ENCODE measurements at places on chromosomes 7 and 10. TPM values are rescaled to one million over a fixed set of nuclear protein-coding genes. Genes with fewer than 3 reads are reported as not detected.

GRCh38 chr7:91614431-91614830 lies 266.1 kb downstream of the MTERF1 start:
- H3K4me3 ChIP-seq, result no peak overlapping the region
- H3K27ac ChIP-seq, result no peak overlapping the region
- no peaks in the 10 kb centered on the region for H3K36me3 ChIP-seq
- no peaks in the 10 kb centered on the region for H3K27me3 ChIP-seq

GRCh38 chr10:119316729-119317097 lies 109.3 kb downstream of the GRK5 start:
- peaks cover 7% of the 10 kb centered on the region for H3K36me3 ChIP-seq
- no peaks in the 10 kb centered on the region for H3K27me3 ChIP-seq
- peaks cover 56% of the 10 kb centered on the region for H3K4me1 ChIP-seq
- H3K4me3 ChIP-seq, result no peak overlapping the region
- no peak overlapping the region for H3K27ac ChIP-seq
- DNase-seq, result no peak

DNA sequence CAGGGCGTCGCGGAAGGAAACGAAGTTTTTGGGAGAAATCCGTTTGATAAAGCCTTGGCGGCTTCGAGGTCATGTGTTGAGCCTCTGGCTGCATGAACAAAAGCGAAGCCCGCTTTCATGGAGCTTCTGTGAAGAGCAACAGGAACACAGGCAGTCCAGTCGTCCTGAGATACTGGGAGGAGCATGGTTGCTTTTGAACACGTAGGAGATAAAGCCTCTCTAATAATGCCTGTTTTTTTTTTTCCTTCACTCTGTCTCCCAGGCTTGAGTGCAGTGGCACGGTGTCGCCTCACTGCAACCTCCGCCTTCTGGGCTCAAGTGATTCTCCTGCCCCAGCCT lies 473 bp upstream of the ZNF32 start:
- H3K4me1 ChIP-seq, result peaks cover 13% of the 10 kb centered on the region
- no peak for DNase-seq

DNA sequence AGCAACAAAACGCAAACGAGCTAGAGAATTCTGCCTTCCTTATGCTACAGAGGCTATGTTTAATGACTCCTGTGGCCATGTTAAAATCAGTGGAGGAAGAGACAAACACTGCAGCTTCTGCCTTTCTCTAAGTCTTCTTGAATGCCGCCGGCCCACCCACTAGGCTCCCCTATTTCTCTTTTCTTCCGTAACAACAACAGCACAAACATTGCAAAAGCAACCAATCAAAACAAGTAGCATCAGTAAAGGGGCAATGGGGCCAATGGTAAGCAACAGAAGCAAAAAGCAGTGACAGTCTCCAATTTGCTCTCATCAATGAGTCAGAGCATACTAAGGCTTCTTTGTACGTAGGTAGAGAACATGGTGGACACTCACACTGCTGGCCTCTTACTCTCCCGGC lies 26.8 kb downstream of the DNAJC1 start:
- no peak for DNase-seq
- no peak overlapping the region for H3K4me3 ChIP-seq
- no peaks in the 10 kb centered on the region for H3K27me3 ChIP-seq
- H3K36me3 ChIP-seq, result peaks cover 2% of the 10 kb centered on the region
- H3K4me1 ChIP-seq, result peaks cover 13% of the 10 kb centered on the region
- H3K27ac ChIP-seq, result no peak overlapping the region

GRCh38 chr7:39392151-39392550 lies 174.1 kb upstream of the YAE1 start:
- H3K27ac ChIP-seq, result no peak overlapping the region
- H3K4me3 ChIP-seq, result no peak overlapping the region
- H3K4me1 ChIP-seq, result no peaks in the 10 kb centered on the region
- no peak for DNase-seq

Gene GPR158
- not detected for total RNA-seq

DNA sequence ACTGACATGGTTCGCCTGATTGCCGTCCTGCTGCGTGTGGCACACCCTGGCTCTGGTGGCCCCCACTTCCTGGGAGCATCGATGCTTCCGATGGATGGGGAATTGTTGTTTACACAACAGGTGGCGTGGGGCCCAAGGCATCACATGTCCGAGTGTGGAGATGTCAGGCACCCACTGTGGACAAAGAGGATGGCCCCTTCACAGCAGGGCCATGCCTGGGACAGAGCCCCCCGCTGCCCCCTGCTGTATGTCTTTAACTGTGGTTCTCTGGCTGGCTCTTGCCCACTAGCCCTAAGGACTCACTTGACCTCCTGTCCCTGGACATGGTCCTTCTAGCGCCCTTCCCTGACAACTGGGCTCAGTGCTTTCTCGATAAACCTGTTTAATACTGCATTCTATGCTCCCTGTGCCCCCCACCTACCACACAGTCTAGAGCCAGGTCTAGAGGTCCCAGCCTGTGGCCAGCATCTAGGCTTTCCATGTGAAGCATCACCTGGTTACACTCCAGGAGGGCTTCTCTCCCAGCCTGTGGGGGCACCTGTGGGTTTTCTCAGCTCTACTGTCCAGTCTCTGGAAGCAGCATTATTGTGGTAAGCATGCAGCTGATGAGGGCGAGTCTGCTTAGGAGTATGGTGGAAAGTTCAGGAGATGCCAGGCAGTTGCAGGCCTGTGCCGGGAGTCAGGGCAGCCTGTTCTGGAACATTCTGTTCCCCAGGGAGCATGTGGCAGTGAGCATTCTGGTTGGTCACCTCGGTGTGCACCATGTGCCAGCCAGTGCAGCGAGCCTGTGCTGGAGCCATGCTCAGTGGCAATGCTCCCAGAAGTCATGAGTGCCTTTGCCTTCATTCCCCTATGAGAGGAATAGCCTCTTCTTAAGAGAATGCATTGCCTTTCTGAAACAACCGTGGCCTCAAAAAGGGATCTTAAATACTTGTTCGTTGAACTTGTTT lies 10.4 kb downstream of the ADCY1 start:
- no peaks in the 10 kb centered on the region for H3K4me1 ChIP-seq
- H3K4me3 ChIP-seq, result no peak overlapping the region
- no peaks in the 10 kb centered on the region for H3K27me3 ChIP-seq
- H3K36me3 ChIP-seq, result no peaks in the 10 kb centered on the region
- H3K27ac ChIP-seq, result no peak overlapping the region
- no peak for DNase-seq

Gene HOXA5
- total RNA-seq, result not detected

Gene AZGP1
- not detected for total RNA-seq

Gene VGF
- total RNA-seq, result not detected

DNA sequence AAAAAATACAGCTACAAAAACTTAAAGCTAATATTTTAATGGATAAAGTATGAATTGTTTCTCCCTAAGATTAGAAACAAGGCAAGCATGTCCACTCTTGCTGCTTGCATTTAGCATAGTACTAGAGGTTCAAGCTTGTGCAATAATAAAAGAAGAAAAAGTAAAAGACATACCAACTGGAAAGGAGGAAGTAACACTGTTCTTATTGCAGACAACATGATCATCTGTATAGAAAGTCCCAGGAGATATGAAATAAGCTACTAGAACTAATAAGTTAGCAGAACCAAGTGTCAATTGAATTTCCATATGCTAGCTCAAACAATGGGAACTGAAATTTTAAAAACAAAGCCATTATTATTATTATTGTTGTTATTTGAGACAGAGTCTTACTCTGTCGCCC lies 20.0 kb upstream of the RABGEF1 start:
- no peak for DNase-seq
- H3K4me3 ChIP-seq, result no peak overlapping the region
- H3K27ac ChIP-seq, result no peak overlapping the region
- H3K36me3 ChIP-seq, result peaks cover 20% of the 10 kb centered on the region
- no peaks in the 10 kb centered on the region for H3K27me3 ChIP-seq

- no peaks in the 10 kb centered on the region for H3K36me3 ChIP-seq
- H3K27me3 ChIP-seq, result no peaks in the 10 kb centered on the region
- no peak overlapping the region for H3K27ac ChIP-seq
Measured at GRCh38 chr7:28671526-28671925, 259.2 kb downstream of the CREB5 start.

GRCh38 chr10:63633677-63634487 lies 112.7 kb downstream of the REEP3 start:
- no peak overlapping the region for H3K4me3 ChIP-seq
- no peak overlapping the region for H3K27ac ChIP-seq
- no peaks in the 10 kb centered on the region for H3K36me3 ChIP-seq

Gene WAPL
- total RNA-seq, result 51.7 TPM

GRCh38 chr10:1316809-1317143 lies 260.6 kb downstream of the WDR37 start:
- H3K36me3 ChIP-seq, result no peaks in the 10 kb centered on the region
- no peaks in the 10 kb centered on the region for H3K4me1 ChIP-seq

Gene LRRC18
- total RNA-seq, result not detected

Gene PCLO
- total RNA-seq, result not detected

Gene TMEM213
- total RNA-seq, result not detected

GRCh38 chr10:71971311-71971731 lies 7.1 kb downstream of the CHST3 start:
- H3K27ac ChIP-seq, result no peak overlapping the region
- H3K4me1 ChIP-seq, result peaks cover 37% of the 10 kb centered on the region
- H3K27me3 ChIP-seq, result peaks cover 3% of the 10 kb centered on the region
- DNase-seq, result no peak
- no peaks in the 10 kb centered on the region for H3K36me3 ChIP-seq
- H3K4me3 ChIP-seq, result no peak overlapping the region

DNA sequence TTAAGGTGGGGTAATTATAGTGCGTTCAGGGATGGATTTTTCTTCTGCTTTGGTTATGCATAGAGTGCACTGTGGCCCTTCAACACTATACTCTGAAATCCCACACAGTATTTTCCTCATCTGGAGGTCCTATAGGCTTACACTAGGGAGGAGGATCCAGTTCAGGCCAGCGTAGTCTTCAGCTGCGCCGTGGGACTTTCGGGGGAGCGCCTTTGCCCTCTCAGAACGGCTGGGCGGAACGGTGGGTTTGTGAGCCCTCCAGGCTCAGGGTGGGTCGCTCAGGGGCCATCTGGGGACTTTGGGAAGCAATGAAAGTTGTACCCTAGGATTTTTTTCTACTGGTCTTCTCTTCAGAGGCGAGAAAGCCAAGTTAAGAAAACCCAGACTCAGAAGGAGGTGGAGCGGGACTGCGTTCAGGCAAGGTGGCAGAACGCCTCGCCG lies 652 bp upstream of the VPS26A start:
- H3K27me3 ChIP-seq, result no peaks in the 10 kb centered on the region
- no peak for DNase-seq
- peak overlapping the region; percentile 95 for H3K27ac ChIP-seq
- H3K36me3 ChIP-seq, result no peaks in the 10 kb centered on the region
- peak overlapping the region; percentile 89 for H3K4me3 ChIP-seq
- H3K4me1 ChIP-seq, result peaks cover 29% of the 10 kb centered on the region

Gene PNLIPRP2
- not detected for total RNA-seq

- H3K36me3 ChIP-seq, result no peaks in the 10 kb centered on the region
- H3K4me3 ChIP-seq, result no peak overlapping the region
- no peak overlapping the region for H3K27ac ChIP-seq
- no peak for DNase-seq
- no peaks in the 10 kb centered on the region for H3K4me1 ChIP-seq
- peaks cover 5% of the 10 kb centered on the region for H3K27me3 ChIP-seq
Measured at GRCh38 chr7:4282434-4283223, 399.5 kb upstream of the FOXK1 start.

Gene TEX47
- not detected for total RNA-seq

DNA sequence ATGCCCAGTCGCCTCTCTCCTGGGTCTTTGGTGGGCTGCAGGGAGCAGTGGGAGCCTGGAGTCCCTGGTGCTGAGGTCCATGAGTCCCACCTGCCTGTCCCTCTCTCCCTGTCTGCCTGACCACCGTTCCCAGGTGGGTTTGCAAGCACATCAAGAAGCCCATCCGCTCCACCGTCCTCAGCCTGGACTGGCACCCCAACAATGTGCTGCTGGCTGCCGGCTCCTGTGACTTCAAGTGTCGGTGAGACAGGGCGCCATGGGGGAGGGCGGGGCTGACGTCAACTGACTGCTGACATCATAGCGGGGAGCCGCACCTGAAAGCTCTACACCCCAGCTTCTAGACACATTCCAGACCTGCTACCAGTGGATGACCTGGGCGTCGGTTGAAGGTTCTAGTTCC lies 15.2 kb downstream of the ARPC1B start:
- no peak overlapping the region for H3K27ac ChIP-seq
- DNase-seq, result no peak
- H3K36me3 ChIP-seq, result peaks cover 30% of the 10 kb centered on the region
- peaks cover 18% of the 10 kb centered on the region for H3K4me1 ChIP-seq
- no peaks in the 10 kb centered on the region for H3K27me3 ChIP-seq

Gene FGFBP3
- 3.6 TPM for total RNA-seq

Gene BAMBI
- 0.68 TPM for total RNA-seq

Gene PCGF6
- 19.9 TPM for total RNA-seq

GRCh38 chr10:22723343-22723779 lies 9.0 kb upstream of the PIP4K2A start:
- no peaks in the 10 kb centered on the region for H3K36me3 ChIP-seq
- H3K27me3 ChIP-seq, result no peaks in the 10 kb centered on the region
- H3K4me3 ChIP-seq, result no peak overlapping the region
- no peak for DNase-seq

Gene NRAP
- total RNA-seq, result not detected

GRCh38 chr7:97090761-97091353 lies 26.6 kb upstream of the SDHAF3 start:
- peaks cover 5% of the 10 kb centered on the region for H3K4me1 ChIP-seq
- H3K36me3 ChIP-seq, result no peaks in the 10 kb centered on the region
- peaks cover 31% of the 10 kb centered on the region for H3K27me3 ChIP-seq
- no peak overlapping the region for H3K4me3 ChIP-seq
- DNase-seq, result no peak

Gene RBP3
- not detected for total RNA-seq

GRCh38 chr10:61869041-61869675 lies 32.3 kb upstream of the ARID5B start:
- no peak overlapping the region for H3K27ac ChIP-seq
- H3K4me1 ChIP-seq, result peaks cover 11% of the 10 kb centered on the region
- no peak overlapping the region for H3K4me3 ChIP-seq
- no peaks in the 10 kb centered on the region for H3K36me3 ChIP-seq
- no peak for DNase-seq

- no peaks in the 10 kb centered on the region for H3K4me1 ChIP-seq
- peaks cover 6% of the 10 kb centered on the region for H3K27me3 ChIP-seq
- H3K27ac ChIP-seq, result no peak overlapping the region
- DNase-seq, result no peak
- no peaks in the 10 kb centered on the region for H3K36me3 ChIP-seq
- no peak overlapping the region for H3K4me3 ChIP-seq
Measured at GRCh38 chr10:124019886-124020797, 73.3 kb downstream of the CHST15 start.

Gene MAT1A
- not detected for total RNA-seq

- peak overlapping the region; percentile 51 for H3K27ac ChIP-seq
- no peaks in the 10 kb centered on the region for H3K36me3 ChIP-seq
- no peak for DNase-seq
Measured at GRCh38 chr10:45452743-45453452, 78.9 kb downstream of the ALOX5 start.

Gene TAS2R38
- not detected for total RNA-seq

Gene SPDYE8
- total RNA-seq, result not detected

- no peaks in the 10 kb centered on the region for H3K27me3 ChIP-seq
- no peaks in the 10 kb centered on the region for H3K4me1 ChIP-seq
- H3K27ac ChIP-seq, result no peak overlapping the region
- DNase-seq, result no peak
Measured at GRCh38 chr7:141276031-141276430, 202.2 kb downstream of the TMEM178B start.

Gene HMX3
- total RNA-seq, result 0.24 TPM

- DNase-seq, result no peak
- H3K4me3 ChIP-seq, result no peak overlapping the region
- H3K4me1 ChIP-seq, result peaks cover under 1% of the 10 kb centered on the region
- H3K36me3 ChIP-seq, result peaks cover 2% of the 10 kb centered on the region
- peaks cover 4% of the 10 kb centered on the region for H3K27me3 ChIP-seq
Measured at GRCh38 chr10:86775056-86775869, 18.8 kb downstream of the BMPR1A start.

GRCh38 chr10:75746356-75746755 lies 314.9 kb downstream of the LRMDA start:
- no peak overlapping the region for H3K4me3 ChIP-seq
- no peaks in the 10 kb centered on the region for H3K4me1 ChIP-seq
- peaks cover 3% of the 10 kb centered on the region for H3K27me3 ChIP-seq
